ENCODE measurements at places on chromosomes 3 and 15.

- DNase-seq, result no peak
These were observed 6.0 kb downstream of the ISL2 start for GRCh38 chr15:76342382-76343201.

DNA sequence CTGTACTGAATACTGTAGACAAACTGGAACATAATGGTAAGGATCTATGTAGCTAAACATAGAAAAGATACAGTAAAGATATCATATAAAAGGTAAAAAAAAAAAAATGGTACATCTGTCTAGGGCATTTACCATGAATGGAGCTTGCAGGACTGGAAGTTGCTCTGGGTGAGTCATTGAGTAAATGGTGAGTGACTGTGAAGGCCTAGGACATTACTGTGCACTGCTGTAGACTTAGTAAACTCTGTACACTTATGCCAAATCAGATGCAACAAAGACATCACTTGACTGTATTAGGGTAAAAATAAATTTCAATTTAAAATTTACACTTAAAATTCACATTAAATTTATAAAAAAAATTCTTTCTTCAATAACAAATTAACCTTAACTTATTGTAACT, 281.3 kb upstream of the LMCD1 start:
- no peak for DNase-seq

DNA sequence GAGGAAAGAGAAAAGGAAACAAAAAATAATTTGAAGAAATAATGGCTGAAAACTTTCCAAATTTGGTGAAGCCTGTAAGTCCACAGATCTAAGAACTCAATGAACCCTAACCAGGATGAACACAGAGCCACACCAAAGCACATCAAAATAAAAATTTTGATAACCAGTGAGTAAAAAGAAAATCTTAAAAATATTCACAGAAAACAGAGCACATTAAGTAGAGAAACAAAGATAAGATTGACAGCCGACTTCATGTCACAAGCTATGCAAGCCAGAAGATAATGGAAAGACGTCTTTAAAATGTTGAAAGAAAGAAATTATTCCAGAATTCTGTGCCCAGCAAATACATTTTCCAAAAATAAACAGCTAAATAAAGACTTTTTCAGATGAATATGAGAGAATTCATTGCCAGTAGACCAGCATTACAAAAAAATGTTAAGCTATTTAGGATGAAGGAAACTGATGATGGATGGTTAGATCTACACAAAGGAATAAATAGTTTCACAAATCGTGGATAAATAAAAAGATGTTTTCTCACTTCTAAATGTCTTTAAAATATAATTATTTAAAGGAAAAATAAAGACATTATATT, 140.2 kb upstream of the SKOR1 start:
- DNase-seq, result peak; percentile 3

DNA sequence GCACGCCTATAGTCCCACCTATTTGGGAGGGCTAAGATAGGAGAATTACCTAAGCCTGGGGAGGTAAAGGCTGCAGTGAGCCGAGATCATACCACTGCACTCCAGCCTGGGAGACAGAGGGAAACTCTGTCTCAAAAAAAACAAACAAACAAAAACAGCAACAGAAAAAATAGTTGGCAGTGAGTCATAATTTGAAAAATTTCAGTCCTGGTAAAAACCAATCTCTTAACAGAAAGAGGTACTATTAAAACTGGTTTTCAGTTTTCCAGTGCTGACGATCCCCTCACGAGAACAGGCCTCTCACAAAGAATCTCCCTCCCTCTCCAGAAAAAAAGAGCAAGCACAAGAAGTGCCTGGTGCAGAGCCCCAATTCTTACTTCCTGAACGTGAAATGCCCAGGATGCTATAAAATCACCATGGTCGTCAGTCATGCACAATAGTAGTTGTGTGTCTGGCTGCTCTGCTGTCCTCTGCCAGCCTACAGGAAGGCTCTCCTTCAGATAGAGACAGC, 22.8 kb upstream of the MAP4 start:
- DNase-seq, result no peak

DNA sequence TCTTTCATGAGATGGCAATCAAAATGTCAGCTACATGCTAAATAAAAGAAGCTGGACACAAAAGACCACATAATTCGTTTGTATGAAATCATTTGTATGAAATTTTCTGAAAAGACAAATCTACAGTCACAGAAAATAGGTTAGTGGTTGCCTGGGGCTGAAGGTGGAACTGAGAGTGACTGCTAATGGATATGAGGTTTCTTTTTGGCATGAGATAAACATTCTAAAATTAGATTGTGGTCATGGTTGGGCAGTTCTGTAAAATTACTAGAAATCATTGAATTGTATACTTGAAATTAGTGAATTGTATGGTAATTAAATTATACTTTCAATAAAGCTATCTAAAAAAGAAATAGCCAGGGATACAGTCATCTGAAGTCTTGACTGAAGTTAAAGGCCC, 2.7 kb upstream of the DMXL2 start:
- no peak for DNase-seq

- DNase-seq, result no peak
These were observed 631 bp downstream of the UBR1 start for GRCh38 chr15:43105077-43105736.

All from pulmonary artery endothelial cell (primary cell).